Muscle of back (tissue), 13 donors: ENCODE measurements at places on chromosomes 2 and 18. TPM values are rescaled to one million over a fixed set of nuclear protein-coding genes. Genes with fewer than 3 reads are reported as not detected.
A peak's percentile ranks its signal among the peaks of the same experiment; 100 is the strongest.

DNA sequence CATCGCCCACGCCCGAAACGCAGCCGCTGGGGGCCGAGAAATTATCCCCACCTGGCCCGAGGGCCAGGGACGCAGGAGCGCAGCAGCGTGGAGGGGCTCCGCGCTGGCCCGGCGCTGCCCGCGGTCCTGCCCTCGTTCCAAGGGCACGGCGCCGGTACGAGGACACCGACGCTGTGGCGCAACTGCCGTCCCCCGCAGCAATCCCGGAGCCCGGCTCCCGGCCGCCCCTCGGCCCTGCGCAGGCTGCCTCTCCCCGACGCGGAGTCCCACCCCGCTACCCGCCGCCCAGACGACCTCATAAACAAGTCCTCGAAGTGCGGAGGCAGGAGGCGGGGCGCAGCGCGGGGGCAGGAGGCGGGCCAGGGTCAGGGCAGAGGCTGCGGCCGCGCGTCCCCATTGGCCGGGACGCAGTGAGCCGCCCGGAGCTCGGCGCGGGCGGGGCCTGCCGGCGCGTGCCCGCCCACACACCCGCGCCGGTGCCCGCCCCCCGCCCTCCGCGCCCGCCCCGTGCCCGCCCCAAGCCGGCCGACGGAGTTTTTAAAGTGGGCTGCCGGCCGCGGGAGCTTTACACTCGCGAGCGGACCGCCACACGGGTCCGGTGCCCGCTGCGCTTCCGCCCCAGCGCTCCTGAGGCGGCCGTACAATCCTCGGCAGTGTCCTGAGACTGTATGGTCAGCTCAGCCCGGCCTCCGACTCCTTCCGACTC is at the start of gene EPAS1:
Gene EPAS1 (plus strand): TSS at position 568 of the 706 bp plus-strand sequence. CDS start 505 bp downstream, outside the sequence.
- peak; percentile 90 for DNase-seq

GRCh38 chr18:71784777-71785176 is 759.4 kb downstream of the CBLN2 start:
- DNase-seq, result no peak

GRCh38 chr2:43636621-43637020 is 439 bp upstream of the PLEKHH2 start:
- DNase-seq, result no peak

- no peak for DNase-seq
Measured at GRCh38 chr2:172280571-172281361, 146.6 kb upstream of the ITGA6 start.

DNA sequence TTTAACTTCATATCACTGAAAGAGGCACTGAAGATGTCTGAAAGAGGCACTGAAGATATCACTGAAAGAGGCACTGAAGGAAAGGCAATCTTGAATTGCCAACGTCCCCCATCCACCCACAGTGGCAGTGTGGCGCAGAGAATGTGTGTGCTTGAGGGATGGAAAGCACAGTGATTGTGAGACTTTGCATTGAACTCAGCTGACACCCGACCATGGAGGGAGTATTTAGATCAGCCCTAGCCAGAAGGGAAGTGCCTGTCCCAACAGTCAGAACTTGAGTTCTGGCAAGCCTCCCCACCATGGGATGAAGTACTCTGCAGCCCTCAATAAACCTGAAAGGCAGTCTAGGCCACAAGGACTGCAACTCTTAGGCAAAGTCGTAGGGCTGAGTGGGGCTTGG is 33.8 kb downstream of the MAP4K3 start:
- DNase-seq, result no peak

DNA sequence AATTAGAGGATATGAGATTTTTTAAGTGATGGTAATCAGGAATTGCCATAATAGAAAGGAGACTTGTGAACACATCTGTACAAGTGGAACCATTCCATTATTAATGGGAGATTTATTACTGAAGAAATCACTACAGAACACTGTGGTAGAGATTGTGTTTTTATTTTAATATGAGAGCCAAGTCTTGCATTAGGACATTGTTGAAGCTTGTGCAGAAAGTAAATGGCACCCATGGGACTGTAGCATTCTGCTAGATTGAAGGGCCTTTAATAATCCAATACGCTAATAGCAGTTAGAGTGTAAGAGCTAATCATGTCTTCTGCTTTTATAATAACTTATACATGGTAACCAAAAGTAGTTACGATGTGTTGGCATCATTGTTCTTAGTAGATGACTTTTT is 83.6 kb downstream of the VRK2 start:
- no peak for DNase-seq

DNA sequence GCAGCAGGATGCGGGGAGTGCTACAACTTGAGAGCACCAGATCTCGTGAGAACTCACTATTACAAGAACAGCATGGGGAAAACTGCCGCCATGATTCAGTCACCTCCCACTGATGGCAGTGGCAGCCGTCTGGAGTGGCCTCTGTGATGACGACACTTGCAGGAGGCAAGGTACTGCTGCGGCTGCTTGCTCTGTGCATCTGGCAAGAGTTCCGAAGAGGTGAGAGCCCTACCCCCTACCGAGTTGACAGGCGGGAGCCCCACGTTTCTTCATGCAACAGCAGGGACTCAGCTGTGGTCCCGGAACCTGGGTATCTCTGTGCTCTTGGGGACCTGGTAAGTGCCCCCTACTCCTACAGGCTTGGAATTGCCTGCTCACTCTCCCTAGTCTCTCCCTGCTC is 1672.7 kb upstream of the TMEFF2 start:
- no peak for DNase-seq

- peak; percentile 55 for DNase-seq
Measured at GRCh38 chr2:47190188-47190881, 35.2 kb upstream of the STPG4 start.

DNA sequence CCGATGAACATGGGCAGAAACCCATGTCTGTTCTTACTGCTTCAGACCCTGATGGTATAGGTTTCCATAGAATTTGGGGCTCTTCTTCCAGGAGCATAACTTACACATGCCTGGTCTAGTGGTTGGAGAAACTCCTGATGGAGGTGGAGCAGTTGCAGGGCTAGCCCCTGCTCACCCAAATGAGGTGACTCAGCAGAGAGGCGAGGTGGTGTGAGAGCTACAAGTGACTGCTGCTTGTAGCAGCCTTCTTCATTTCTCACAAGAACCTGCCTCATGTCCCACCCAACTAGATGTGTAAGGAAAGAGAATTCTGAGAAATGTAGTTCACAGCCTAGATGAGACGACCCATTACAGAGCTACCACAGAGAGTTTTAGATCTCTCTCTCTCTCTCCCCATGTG is 105.3 kb downstream of the ZNF407 start:
- no peak for DNase-seq

Gene PKDCC
- polyA plus RNA-seq, result 131 TPM

Gene HOXD12
- not detected for polyA plus RNA-seq

Gene RAD51AP2
- polyA plus RNA-seq, result 0.12 TPM

Gene TMEM237
- 35.0 TPM for polyA plus RNA-seq

Gene TRABD2A
- polyA plus RNA-seq, result 0.12 TPM
